ENCODE measurements at places on chromosomes 16 and 17.

- DNase-seq = no peak
Measured at GRCh38 chr16:50244504-50245416, 21.6 kb upstream of the ADCY7 start.

- DNase-seq = no peak
Measured at GRCh38 chr16:74724820-74725549, 24.3 kb upstream of the MLKL start.

GRCh38 chr17:7133424-7133823, 18.8 kb upstream of the ASGR2 start:
- DNase-seq = no peak

DNA sequence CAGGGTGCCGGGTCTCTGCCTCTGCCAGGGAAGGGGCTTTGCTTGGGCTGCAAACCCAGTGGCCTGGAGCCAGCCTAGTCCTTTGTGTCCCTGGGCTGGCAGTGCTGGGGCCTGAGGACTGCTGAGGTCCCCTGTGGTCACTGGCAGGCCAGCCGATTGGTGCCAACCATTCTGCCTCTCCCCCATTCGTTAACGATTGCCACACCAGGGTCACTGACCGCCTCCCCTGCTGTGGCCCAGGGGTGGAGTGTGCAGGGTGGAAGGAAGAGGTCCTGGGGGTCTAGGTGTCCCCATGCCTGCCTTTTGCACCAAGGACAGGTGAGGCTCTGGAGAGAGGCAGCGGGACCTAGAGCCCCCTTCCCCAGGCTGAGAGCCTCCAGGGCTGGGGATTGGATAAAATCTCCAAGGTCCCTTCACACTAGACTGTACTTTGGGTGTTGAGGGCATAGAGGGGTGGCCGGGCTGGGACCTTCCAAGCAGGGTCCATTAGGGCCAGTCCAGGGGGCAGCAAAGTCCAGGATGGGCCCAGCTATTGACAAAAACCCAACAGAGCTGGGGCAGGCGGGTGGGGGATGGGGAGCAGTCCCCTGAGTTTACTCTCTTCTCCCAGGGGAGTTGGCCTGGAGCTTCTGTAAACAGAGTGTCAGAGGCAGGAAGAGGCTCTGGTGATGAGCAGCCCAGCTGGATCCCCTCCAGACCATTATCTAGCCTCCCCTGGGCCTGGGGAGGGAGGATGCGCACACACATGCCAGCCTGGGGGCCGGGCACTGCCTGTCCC, 1.1 kb downstream of the VASN start:
- no peak for DNase-seq
